ENCODE measurements at places on chromosomes 3 and 15.
A peak's percentile ranks its signal among the peaks of the same experiment; 100 is the strongest.

- no peak for DNase-seq
These were observed 245.2 kb upstream of the LYSMD4 start for GRCh38 chr15:99978426-99978825.

GRCh38 chr15:74336061-74337005 lies 31.1 kb downstream of the CYP11A1 start:
- no peak for DNase-seq

DNA sequence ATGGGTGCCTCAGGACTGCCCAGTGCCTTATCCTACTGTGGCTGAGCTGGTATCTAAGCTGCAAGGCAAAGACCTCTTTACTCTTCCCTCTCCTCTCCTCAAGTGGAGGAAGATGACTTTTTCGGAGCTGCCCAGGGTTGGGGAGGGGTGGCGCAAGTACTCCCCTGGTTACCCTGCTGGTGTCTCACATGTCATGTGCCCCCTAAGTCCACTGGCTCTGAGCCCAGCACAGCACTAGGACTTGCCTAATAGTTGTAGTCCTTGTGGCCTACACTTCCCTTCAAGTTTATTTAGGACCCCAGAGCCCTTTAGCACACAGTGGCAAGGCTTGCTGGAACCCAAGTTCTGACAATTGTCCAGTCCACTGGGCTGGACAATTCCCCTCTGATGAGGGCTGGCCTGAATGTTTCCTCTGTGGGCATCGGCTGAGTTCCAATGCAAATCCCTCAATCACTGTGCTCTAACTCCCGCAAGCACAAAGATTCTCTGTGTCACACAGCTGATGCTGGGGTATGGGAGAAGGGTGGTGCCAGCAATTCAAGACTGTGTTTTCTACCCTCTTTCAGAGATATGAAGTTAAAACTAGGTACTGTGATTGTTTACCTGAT lies 60.4 kb downstream of the UQCC5 start:
- no peak for DNase-seq

DNA sequence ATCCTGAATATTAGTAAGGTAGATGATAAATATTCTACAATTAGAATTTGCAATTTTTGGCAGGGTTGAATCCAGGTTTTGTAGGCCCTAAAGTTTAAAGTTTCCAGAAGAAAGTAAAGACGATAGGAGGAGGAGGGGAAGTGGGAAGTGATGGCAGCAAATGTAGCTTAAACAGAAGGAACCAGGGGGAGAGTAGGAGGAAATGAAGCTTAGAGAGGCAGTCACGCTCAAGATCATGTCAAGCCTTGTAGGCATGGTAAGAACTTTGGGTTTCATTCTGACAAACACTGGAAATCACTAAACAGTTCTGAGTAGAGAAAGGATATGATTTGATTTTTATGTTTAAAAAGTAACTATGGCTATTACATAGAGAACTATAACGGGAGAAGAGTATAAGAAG lies 63.9 kb downstream of the NR2E3 start:
- DNase-seq, result no peak

- peak; percentile 62 for DNase-seq
These were observed 3.1 kb upstream of the BHLHE40 start for GRCh38 chr3:4976109-4976508.

- no peak for DNase-seq
These were observed 285.3 kb downstream of the FAM43A start for GRCh38 chr3:194971009-194971408.

DNA sequence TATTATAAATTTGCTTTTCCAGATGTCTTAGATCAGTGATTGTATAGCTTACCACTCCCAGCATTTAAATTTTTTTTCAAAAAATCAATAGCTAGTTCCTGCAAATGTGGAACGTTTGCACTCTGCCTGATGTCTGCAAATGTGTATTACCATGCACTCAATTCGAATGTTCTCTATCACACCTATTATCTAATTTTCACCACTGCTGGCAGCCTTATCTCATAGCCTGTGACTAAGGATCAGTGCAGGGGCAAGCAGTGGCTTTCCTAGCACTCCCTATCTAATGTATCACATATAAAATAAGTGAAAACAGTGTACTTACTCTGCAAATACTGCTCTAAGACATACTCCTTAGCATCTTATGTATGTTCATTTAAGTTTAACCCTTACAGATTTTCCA lies 196.3 kb upstream of the PLSCR5 start:
- DNase-seq, result no peak

- DNase-seq, result no peak
These were observed 1126.7 kb downstream of the TUSC7 start for GRCh38 chr3:117836296-117836695.

DNA sequence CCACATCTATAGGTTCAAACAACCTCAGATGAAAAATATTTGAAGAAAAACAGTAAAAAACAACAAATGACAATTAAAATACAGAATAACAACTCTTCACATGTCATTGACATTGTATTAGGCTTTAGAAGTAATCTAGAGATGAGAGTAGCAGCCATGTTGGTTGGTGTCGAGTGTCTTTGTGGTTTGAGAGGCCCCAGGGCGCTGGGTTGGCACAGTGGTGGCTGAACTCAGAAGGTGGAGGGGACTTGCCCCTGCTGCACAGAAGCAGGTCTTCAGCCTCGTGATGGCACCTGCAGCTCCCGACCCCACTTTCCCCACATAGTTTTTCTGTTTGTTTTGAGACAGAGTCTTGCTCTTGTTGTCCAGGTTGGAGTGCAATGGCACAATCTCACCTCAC lies 187.2 kb downstream of the OSBPL10 start:
- no peak for DNase-seq

DNA sequence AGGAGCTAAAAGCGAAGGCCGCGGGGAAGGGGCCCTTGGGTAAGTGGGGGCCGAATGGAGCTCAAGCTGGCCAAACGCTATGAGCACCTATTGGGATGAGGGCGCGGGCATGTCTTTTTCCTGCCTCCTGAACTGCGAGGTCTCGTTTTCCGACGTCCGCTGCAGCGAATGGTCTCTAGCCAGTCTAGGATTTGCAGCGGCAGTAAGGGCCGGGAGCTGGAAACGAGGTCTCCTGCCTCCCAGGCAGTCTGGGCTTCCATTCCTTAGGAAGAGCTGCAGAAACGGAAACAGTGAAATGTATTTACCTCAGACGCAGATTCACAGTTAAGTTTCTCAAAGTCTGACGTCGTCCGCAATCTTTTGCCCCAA lies 517 bp downstream of the TMA7 start:
- no peak for DNase-seq

GRCh38 chr3:57598765-57599360 lies 1.7 kb upstream of the ARF4 start:
- no peak for DNase-seq

DNA sequence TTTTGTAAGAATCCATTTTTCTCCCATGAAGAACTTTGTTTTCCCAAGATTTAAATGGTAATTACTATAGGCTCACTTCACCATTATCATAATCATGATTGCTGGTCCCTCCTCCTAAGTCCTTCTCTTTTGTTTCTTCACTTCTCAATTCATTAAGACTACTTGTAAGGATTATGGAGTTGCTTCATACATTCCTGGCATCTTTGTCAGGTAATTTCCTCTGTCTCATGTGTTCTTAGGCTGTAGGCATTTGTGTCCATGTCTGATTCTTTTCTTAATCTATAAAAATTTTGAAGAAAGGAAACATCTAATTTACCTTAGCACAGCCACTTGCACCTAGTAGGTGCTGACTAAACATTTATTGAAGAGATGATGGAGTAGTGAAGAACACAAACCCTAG lies 79.9 kb upstream of the SATB1 start:
- no peak for DNase-seq

- no peak for DNase-seq
These were observed 74.8 kb upstream of the GATA2 start for GRCh38 chr3:128567705-128568356.

- no peak for DNase-seq
These were observed 20.6 kb upstream of the SENP7 start for GRCh38 chr3:101533603-101533968.

GRCh38 chr15:100764778-100765466 lies 114.7 kb upstream of the ALDH1A3 start:
- DNase-seq, result no peak

- DNase-seq, result no peak
These were observed 1.1 kb upstream of the RBMS3 start for GRCh38 chr3:29279806-29280205.

DNA sequence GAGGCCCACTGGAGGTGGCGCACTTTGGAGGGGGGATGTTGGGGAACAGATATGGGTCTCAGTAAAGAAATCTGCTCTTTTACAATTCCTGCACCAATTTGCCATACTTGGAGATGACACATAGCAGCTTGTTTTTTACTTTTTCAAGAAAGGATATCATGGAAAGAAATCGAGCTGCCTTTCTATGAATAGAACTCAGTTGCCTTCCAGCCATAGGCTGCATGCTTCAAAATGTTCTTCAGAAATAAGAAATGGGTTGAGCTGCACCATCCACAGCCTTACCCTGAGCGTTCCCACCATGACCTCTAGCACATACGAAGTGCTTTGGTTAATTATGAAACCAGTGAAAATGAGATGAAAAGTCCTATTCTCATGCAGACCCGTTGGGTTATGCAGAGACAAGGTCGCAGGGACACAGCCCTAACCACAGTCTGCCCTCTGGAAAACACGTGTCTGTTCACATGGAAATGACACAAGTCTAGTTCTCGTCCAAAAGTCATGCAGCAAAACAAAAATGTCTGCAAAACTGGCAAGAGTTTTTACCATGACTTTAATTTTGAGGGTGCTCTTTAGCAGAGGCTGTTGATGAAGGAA lies 36.3 kb downstream of the NGRN start:
- no peak for DNase-seq

DNA sequence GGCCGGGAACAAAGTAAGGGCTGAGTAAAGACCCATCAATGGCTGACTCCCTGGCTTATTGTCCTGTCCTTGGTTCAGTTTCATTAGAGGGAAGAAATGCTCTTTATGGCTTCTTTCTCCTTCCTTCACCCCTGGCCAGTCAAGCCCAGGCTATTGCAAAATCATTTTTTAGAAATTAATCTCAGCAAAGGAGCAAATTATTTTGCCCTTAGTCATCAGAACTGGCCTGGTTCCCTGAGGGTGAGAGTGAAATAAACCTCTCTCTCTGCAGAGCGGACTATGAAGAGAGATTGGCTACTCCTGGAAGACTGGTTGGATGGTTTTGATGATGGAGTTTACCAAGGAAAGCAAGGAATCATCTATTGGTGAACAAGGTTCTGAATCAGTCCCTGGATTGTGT lies 52.7 kb upstream of the OXTR start:
- DNase-seq, result no peak

- no peak for DNase-seq
These were observed 9.6 kb upstream of the SLCO2A1 start for GRCh38 chr3:134039161-134039862.

DNA sequence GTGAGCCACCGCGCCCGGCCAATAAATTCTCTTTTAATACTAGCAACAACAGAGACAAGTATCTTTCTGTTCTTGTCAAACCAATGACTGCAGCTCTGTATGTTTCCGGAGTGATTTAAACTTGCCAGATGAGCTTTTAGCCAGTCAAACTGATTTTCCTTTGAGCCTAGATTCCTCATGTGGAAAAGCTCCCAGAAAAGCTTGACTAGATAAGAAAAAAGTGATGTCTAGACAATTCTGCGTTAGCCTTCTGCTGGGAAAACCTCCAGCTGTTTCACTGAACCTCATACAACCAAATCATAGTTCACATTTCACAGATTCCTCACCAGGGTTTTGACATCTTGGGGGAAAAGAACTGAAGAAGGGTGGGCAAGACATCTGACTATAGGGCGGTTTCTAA lies 78.6 kb downstream of the MAGI1 start:
- no peak for DNase-seq

DNA sequence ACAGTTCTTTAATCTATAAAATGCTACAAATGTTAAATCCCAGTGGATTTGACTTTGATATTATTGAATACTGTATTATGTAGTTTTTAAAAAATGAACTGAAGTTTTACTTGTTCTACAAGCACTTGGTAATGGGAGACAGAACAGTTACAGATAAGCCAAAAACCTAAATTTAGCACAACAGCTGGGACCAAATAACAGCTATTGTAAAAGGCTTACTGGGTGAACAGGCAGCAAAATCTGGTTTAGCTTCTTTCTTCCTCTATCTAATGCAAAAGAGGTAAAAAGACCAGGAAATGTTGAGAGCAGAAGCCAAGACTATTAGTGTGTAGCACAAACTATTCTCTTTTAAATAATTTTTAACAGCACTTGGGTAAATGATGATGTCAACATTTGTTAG lies 1.6 kb upstream of the ATOSA start:
- no peak for DNase-seq

- DNase-seq, result no peak
These were observed 3.3 kb upstream of the LRTM1 start for GRCh38 chr3:54931182-54931581.

DNA sequence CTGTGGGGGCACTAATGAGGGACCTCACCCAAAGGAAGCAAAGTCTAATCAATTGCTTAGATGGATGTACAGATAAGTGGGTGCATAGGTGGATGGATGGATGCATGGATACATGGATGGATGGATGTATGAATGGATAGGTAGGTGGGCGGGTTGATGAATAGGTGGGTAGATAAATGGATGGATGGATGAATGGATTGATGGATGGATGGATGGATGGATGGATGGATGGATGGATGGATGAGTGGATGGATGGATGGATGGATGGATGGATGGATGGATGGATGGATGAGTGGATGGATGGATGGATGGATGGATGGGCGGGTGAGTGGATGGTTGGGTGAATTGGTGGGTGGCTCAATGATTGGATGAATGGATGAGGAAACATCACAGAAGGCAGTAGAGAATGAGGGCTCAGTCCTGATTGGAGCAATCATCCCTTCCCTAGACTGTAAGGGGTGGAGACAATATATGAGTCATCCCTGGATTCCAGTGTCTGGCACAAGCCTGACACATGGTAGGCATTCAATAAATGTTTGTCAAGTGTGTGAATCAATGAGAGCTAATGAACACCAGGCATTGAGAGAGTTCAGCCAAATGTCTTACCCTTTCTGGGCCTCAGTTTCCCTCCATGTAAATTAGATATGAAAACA lies 40.4 kb upstream of the PXYLP1 start:
- DNase-seq, result no peak

DNA sequence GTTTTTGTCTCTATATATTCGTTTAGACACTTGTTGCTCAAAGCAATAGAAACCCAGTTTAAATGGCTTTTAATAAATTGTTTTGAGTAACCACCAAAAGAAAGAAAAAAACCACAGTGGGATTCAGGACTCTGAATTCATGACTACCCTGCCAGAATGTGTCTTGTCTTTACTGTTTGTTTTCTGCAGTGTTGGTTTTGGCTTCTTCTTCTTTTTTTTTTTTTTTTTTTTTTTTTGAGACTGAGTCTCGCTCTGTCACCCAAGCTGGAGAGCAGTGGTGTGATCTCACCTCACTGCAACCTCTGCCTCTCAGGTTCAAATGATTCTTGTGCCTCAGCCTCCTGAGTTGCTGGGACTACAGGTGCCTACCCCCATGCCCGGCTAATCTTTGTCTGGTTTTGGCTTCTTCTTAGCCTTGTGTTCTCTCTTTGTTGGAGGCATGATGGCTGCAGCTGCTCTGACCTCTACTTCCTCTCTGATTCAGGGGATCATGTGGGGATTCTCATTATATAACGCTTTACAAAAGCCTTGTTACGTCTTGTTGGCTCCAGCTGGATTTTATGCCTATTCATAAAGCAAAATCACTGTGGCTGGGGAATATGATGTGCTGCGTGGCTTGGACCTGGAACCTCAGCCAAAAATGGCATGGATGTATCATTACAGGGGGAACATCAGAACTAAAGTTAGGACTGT lies 54.0 kb downstream of the PLS1 start:
- DNase-seq, result no peak

Data from stimulated activated CD4-positive, alpha-beta T cell treated with anti-CD3 and anti-CD28 coated beads, Interleukin-4, amount 100 ng/mL, for 24 hours (primary cell).